ENCODE measurements at places on chromosomes 7 and 10.

DNA sequence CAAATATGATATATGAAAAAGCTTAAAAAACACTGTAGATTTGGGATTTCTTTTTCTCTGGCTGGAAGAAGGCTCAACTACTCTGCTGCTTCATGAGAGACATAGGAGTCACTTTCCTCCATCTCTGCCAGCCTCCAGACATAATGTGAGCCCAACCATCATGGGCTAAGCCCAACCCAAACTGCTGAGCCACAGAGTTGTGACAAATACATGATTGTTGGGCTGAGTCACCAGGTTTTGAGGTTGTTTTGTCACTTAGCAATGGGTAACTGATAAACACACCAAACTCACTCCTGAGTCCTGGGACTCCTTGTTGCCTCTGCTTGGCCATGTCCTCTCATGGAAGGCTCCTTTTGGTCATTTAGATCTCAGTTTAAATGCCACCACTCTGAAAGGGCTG lies 381.8 kb upstream of the FZD8 start:
- peak; percentile 3 for DNase-seq

- DNase-seq: peak; percentile 77
These were observed 78.0 kb downstream of the MKI67 start for GRCh38 chr10:128047991-128048818.

DNA sequence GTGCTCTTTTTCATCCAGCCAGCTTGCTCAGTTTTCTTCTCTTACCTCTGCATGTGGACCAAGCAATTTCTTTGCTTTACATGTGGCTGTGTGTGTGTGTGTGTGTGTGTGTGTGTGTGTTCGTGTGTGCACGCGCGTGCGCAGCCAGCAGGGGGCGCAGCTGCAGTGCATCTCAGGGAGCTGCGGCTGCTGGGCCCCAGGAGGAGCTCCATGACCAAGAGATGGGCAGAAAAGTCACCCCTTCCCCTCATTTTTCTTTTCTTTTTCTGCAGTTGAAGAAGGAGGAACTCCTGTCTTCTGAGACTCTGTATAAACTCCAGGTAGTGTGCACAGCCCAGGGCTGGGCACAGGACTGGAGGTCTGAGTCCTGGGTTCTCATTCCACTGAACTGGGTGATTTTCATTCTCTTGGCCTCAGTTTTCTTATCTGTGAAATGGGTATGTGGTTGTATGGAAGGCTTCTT lies 41.8 kb downstream of the BLNK start:
- DNase-seq: peak; percentile 88

DNA sequence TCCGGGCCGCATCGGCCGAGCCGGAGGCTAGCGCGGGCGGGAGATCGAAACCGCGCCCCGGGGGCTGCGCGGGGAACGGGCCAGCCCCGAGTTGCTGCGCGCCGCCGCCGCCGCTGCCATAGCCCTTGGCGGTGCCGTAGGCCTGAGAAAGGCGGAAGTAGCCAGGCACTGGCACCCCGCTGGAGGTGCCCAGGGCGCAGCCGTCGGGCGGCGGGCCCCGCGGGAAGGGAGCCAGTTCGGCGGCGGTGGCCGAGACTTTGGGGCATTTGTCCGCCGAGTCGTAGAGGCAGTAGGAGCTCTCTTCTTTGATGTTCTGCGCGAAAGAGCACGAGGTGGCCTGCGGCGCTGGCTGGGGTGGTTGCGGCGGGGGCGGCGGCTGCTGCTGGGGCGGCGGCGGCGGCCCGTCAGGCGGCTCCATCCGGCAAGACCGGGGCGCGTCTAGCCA lies 587 bp downstream of the HOXA10 start:
- peak; percentile 80 for DNase-seq

GRCh38 chr10:43573250-43574000 lies 991 bp downstream of the ZNF239 start:
- DNase-seq: no peak

DNA sequence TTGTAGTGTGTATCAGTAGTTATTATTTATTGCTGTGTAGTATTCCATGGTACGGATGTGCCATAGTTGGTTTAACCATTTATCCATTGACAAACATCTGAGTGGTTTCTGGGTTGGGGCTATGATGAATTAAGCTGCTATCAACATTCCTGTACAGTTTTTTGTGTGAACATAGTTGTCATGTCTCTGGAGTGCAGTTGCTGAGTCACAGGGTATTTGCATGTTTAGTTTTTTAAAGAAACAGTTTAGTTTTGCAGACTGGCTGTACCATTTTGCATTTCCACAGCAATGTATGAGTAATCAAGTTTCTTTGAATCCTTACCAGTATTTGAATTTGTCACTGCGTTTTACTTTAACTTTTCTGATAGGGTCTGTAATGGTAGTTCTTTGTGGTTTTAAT lies 516.7 kb upstream of the CELF2 start:
- no peak for DNase-seq

DNA sequence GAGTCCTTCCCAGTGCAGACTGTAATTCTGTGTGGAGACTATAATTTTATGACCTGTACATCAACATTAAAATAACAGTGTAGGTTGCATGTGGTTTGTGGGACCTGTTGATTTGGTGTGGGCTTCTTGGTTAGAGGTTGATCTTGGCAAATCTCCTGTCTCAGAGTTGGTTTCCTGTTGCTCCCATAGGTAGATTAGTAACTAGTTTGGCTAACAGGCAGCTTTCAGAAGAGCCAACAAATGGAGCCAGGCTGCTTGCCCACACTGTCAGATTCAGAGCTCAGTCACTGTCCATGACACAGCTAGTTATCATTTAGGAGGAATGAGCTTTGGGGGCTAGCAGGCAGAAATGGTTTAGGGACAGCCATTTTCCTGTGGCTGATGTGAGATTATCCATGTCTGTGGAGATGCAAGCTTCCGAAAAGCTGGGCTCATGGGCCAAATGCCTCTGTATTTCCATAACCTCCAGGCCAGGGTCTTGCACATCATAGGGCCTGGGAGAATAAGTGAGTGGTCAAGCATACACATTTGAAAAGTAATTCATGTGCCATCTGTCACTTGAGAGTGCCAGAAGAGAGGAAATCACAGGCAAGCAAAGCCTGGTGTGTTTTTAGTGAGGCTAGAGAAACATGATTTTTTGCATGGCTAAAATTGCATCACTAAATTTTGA lies 33.4 kb downstream of the CCM2 start:
- no peak for DNase-seq

- DNase-seq: no peak
These were observed 4.2 kb downstream of the NOS3 start for GRCh38 chr7:150994838-150995510.

- DNase-seq: no peak
These were observed 35.7 kb upstream of the FGL2 start for GRCh38 chr7:77235276-77235675.

DNA sequence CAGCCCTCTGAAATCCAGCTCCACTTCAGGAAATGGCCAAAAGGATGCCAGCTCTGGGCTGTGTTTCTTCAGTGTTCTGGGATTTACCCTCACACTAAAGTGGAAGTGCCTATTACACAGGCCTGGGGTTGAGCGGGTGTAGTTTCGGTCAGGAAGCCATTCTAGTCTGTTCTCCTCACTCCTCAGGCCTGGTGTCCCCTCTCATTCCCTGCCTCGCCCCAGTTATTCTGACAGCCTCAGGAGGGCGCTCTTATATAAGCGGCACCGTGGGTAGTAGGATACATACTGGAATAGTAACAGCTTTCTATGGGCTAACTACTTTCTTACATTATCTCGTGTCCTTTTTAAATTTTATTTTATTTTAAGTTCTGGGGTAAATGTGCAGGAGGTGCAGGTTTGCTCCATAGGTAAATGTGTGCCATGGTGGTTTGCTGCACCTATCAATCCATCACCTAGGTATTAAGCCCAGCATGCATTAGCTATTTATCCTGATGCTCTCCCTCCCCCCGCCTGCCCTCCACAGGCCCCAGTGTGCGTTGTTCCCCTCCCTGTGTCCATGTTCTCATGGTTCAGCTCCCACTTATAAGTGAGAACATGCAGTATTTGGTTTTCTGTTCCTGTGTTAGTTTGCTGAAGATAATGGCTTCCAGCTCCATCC lies 12.2 kb upstream of the LGI1 start:
- peak; percentile 38 for DNase-seq

DNA sequence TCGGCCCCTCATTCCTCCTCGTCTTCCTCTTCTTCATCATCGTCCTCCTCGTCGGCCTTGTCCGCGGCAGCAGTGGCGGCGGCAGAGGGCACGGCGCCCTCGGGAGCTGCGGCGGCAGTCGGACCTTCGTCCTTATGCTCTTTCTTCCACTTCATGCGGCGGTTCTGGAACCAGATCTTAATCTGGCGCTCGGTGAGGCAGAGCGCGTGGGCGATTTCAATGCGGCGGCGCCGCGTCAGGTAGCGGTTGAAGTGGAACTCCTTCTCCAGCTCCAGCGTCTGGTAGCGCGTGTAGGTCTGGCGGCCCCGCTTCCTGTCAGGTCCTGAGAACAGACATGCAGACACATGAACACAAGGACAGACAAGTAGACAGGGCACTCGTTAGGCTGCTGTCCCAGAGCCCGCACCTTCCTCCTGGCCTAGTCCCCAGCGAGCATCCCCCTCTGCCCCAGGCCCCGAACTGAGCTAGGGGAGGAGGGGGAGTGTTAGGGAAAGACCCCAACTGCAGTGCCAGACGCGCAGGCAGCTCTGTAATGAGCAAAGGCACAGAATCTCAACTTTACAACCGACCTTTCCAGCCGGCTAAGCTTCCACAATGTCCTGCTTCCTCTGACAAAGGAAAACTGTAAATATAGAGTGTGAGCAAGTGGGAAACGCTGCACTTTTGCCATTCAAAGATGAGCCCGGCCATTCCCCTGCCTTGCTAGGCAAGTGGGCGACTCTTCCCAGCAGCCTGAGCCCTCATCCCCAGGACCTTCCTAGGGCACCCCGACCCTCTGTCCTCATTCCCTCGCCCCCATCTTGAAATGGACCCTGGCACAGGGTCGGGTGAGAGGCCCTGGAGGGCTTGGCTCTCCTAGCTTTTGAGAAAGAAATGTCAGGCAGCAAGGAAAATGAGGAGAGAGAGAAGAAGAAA lies 1.3 kb downstream of the HOXA7 start:
- peak; percentile 71 for DNase-seq

- DNase-seq: peak; percentile 77
These were observed 729.9 kb downstream of the ZWINT start for GRCh38 chr10:55631071-55631654.

GRCh38 chr7:30310674-30311362 lies 26.4 kb downstream of the ZNRF2 start:
- no peak for DNase-seq

DNA sequence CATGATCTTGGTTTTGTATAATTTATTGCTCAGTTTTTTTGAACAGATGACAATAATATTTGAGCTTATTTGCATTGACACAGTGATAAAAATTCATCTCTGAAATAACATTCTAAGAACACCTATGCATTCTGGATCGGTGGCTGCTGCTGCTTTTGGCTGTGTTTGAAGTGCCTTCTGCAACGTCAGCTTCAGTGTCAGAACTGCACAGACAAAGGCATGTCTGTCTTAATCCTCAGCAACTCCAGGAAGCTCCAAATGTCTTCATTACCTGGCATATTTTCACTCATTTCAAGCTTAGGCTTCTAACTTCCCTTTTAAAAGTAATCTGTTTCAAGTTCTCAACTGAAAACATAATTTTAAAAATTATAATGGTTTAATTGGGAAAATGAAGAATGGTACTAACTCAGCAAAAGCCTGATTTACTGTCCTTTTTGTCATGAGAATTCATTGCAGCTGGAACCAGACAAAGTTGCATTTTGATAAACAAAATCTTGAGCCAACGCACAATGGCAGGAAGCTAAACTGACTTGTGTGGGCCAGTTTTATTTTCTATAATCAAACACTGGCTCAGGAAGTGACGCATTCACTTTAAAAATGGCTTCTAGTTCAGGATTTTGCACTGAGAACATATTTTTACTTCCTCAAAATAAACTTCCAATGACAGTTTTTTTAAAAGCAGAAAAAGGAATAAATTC lies 38.7 kb downstream of the NPS start:
- DNase-seq: no peak

- DNase-seq: no peak
These were observed 219.8 kb upstream of the GLI3 start for GRCh38 chr7:42456756-42457276.

GRCh38 chr7:36062154-36062815 lies 90.8 kb upstream of the EEPD1 start:
- DNase-seq: no peak

GRCh38 chr10:33153251-33153967 lies 181.1 kb downstream of the NRP1 start:
- DNase-seq: no peak

DNA sequence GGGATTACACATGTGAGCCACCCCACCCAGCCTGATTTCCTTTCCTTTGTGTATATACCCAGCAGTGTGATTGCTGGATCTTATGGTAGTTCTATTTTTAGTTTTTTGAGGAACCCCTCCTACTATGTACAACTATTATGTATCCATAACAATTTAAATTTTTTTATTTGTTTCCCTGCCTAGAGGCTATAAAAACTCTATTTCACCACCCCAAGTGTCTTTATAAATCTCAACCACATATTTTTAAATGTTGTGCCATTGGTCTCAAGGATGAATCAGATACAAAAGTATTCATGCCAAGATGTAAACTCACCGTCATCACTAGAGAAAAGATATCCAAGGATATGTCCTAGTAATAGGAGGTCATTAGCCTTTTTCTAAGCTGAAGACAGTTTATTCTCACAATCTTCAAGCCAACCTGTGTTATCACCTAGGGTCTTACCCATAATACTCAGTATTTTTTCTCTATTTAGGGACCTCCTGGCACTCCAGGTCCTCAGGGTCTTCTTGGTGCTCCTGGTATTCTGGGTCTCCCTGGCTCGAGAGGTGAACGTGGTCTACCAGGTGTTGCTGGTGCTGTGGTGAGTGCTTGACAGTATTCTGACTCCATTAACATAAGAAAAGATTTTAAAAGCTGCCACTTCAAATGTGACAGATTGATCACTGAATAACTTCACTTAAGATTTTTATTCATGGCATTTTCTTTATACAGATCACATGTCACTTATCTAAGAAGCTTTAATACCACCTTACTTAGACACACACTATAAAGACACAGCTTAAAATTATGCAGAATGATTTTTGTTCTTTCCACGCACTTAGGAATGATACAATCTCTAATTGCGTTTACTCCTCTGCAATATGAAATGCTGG lies 29.4 kb downstream of the COL1A2 start:
- DNase-seq: no peak

GRCh38 chr7:34061149-34061548 lies 155.8 kb downstream of the BMPER start:
- no peak for DNase-seq

- no peak for DNase-seq
These were observed 73.2 kb upstream of the DGKI start for GRCh38 chr7:137919987-137920386.

DNA sequence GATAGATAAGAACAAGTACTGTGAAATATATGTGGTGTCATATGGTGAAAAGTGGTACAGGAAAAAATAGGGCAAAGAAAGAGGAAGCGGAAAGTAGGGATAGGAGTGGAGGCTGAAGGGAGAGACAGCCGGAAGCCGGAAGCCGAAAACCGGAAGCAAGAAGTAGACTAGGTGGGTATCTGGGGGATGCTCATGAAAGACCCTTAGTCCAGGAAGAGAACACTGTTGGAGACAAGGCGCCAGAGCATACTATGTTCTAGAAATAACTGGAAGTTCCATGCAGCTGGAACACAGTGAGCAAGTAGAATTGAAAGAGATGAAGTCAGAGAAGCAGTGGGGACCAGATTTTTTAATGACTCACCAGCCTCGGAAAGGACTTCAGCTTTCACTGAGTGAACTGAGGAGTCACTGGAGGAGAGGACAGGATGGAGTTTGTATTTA lies 22.5 kb downstream of the ST8SIA6 start:
- DNase-seq: peak; percentile 56

All from hematopoietic multipotent progenitor cell treated with erythropoietin and hydrocortisone succinate and interleukin-3 and kit ligand, for 4 days (in vitro differentiated cells).